NCI-H1436 (cell line): ENCODE measurements at places on chromosomes 5 and 9.

DNA sequence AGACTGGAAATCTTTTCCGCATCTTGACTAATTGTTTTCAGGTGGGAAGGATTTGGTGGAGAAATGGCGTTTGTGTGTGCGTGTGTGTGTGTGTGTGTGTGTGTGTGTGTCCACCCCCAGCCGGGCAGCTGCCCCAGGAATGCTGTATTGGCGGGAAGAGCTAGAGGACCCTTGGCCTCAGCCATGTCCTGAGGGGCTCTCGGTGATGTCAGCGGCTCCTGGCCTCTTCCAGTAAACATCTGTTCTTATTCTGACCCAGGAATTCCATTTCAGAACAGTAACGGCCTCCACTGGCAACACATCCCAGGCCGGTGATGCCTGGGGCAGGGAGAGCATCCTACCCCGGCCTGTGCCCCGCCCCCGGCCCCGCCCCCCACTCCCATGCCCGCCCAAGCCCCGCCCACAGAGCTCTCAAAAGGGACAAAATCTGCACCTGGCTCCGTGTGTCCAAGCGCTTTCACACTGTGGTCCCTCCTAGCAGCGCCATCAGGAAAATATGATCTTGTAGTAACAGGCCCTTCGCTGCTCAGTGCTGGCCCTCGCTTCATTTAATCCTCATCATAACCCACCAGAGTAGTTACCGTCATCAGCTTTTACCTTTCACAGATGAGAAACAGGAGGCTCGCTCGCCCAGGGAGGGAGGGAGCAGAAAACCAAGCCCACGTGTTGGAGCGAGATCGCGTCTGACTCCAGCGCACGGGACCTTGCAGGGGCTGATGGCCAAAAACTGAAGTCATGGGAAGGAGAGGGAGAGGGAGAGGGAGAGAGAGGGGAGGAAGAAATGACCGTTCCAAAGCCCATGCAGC is 18.9 kb downstream of the ADAMTS2 start:
- no peak for DNase-seq

GRCh38 chr5:2877522-2877921 is 126.0 kb upstream of the IRX2 start:
- DNase-seq, result no peak

DNA sequence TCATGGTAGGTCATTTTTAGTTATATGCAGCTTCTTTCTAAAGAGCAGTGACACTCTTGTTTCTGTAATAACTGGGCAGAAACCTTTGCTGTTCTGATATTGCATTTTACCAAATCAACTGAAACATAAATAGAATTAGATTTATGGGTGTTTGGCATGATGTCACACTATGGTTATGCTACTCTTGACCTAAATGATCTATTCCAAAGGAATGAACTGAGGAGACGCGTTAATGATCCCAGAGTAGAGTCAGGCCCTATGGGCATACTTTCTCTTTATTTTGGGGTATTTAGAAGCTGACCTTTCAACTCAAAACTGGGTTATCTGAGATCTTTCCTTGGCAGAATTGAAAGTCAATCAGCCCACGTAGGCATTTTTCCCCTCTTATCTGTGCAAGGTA is 146.8 kb upstream of the ADAMTSL1 start:
- no peak for DNase-seq

DNA sequence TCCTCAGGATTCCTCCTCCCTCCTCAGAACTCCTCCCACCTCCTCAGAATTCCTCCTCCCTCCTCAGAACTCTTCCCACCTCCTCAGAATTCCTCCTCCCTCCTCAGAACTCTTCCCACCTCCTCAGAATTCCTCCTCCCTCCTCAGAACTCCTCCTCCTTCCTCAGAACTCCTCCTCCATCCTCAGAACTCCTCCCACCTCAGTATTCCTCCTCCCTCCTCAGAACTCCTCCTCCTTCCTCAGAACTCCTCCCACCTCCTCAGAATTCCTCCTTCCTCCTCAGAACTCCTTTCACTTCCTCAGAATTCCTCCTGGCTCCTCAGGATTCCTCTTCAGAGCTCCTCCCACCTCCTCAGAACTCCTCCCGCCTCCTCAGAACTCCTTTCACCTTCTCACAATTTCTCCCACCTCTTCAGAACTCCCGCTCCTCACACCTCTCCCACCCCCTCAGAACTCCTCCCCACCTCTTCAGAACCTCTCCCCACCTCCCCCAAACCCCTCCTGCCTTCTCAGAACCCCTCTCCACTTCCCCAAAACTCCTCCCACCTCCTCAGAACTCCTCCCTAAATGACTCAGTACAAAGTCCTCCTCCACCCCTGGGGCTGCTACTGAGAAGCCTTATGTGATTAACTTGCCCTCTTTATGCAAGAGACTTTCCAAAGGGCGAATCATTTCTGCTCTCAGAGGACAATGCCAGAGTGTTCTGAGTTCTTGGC is 23.2 kb downstream of the SLC46A2 start:
- DNase-seq, result no peak

DNA sequence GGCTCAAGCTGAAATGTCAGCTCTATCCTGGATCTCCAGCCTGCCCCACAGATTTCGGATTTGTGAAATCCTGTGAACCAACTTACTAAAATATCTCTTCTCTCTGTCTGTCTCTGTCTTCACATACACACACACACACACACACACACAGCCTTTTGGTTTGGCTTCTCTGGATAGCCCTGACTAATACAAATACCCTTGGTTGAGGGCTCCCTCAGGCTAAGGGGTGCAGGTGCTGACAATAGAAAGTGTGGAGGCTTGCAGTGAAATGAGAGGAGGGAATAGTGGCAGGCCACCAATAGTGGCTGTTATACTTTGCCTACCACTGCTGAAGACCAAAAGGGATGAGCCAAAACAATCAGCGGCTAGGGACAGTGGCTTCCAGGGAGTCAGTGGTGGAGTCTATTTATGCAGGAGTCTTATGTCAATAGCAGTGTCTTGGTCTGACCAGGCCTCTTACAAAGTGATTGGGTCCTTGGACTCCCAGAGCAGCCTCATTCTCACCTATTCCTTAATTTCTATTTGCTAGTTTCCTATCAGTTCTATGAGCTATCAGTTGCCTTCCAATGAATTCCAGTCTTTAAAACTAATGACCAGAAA is 93.2 kb upstream of the GAS1 start:
- no peak for DNase-seq

GRCh38 chr9:106862110-106862820 is 701 bp upstream of the ZNF462 start:
- peak; percentile 52 for DNase-seq

DNA sequence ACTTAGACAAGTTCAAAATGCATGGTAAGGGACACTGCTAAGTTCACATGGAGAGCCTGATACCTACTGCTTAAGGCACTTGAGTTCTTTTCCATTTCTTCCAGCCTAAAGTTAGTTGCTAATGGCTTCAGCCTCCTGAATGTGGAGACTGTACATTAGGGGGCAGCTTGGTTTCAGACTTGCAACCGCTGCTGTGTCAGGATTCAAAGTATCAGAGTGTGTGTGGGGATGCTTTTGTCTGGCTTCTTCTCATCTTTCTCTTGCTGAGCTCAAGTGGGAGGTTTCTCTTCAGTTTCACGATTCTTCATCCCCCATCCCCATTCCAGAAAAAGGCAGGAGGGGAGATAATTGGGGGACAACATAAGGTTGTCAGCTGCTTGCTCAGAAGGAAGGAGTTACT is 49.4 kb downstream of the ATP10B start:
- DNase-seq, result no peak

DNA sequence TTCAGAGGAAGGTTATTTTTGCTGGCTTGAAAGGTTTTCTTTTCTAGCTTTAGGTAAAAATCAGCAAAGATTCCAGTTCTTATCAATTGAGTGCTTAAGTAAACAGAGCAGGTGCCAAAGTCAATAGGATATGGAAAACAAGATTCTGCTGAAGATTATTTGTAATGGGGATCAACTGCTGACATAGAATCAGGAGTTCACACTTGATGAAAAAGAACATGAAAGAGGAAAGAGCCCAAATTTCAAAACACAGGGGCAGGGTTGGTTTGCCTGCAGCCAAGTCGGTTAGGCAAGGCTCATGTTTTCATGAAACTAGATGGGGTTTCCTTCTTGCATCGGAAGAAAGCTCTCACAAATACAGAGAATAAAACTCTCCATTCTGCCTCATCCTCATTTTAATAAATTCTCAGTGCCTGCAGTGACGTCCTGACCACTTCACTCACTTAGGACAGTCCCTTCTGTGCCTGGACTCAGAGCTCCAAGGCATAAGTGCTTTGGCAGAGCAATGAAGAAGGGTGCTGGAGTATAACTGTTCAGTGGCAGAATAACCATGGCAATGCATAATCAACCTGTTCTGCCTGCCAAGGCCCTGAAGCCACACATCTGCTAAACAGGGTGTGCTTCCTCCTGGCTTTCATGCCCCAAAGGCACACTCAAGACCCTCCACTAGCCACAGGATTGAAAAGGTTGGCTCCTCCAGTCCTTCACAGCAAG is 179.6 kb downstream of the GNAQ start:
- DNase-seq, result no peak

DNA sequence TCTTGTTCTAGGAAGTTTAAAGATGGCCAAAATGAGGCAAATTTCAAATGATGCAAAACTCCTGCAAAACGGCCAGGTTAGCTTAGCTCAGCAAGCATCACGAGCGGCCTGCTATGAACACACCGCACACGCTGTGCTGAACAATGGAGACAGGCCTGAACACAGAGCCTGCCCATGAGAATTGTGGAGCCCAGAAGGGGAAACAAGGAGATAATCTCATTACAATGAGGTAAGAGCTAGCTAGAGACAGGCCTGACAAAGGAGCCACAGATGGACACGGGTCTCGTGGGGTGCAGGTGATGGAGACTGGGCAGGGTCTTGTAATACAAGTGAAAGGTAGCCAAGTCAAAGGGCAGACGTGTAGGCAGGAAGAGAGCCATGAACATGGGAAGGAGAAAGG is 50.2 kb downstream of the PSMB7 start:
- DNase-seq, result no peak

- DNase-seq, result no peak
These were observed 107.4 kb upstream of the LARP1 start for GRCh38 chr5:154647761-154648145.

- DNase-seq, result no peak
These were observed 75.2 kb upstream of the HRH2 start for GRCh38 chr5:175582697-175583096.

GRCh38 chr5:43216941-43217340 is 24.9 kb downstream of the NIM1K start:
- no peak for DNase-seq

GRCh38 chr5:137091472-137091871 is 407.7 kb downstream of the SPOCK1 start:
- no peak for DNase-seq

- DNase-seq, result peak; percentile 82
These were observed 55.6 kb downstream of the ARHGEF37 start for GRCh38 chr5:149636861-149637246.

DNA sequence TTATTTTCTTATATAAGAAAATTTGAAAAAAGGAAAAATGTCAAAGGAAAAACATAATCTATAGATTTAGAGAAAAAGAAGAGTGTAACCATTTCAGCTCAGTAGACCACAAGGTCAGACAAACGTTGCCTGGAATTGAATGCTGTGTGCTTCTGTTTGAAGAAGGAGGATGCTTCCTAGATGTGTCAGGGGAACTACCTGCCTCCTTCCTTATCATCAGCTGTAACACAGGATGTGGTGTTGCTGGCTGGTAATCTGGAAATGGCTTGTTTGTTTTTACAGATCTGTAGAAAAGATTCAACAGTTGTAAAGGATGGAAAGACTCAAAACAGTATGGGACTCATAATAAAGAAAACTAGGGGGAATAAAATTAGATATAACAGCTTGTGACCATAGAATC is 160.7 kb upstream of the MEF2C start:
- no peak for DNase-seq

GRCh38 chr5:144698484-144698883 is 527.8 kb downstream of the KCTD16 start:
- DNase-seq, result no peak

DNA sequence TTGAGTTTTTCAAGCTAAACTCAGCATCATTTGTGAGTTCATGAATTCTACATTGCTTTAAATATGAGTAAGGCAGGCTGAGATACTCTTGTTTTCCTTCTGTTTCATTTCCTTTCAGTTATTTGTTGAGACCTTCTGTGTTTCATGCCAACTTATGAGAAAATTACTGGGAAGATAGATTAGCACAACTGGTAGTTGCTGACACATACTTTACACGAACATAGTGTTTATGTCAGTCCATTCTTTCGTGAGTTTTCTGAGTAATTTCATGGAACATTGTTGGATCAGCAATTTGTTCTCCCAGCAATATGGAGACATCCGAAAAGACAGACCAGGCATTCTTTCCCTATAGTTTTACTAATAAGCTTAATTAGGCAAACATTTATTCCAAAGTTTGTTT is 102.0 kb upstream of the SMC5 start:
- no peak for DNase-seq
